A172 (cell line): ENCODE measurements at places on chromosomes 16 and 17.

- no peak for DNase-seq
These were observed 17.0 kb downstream of the RPTOR start for GRCh38 chr17:80561541-80562114.

DNA sequence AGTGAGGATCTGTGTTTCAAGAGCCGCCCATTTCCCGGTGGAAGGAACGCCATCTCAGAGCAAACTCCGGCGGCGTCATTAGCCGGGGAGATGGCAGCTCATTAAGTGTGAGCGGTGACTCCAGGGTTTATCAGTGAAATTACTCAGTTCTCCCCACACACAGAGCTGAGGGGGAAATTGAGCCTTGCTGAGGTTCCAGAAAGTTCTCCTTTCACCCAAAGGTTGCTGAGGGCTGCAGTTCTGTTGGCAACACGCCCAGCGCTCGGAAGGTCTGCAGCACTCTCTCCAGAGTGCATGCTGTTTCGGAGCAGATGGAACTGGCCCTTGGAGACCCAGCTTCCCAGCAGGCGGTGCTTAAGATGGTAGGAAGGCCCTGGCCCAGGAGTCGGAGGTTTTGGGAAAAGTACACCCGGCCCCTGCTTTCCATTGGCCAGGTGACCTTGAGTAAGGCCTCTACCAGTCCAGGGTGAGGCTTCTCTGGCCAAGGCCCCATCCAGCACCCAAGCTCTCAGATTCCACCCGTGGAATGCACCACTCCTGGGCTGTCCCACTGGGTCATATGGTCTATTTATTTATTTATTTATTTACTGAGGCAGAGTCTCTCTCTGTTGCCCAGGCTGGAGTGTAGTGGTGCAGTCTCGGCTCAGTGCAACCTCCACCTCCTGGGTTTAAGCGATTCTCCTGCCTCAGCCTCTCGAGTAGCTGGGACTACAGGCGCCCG, 167.7 kb upstream of the CIBAR2 start:
- no peak for DNase-seq

- peak; percentile 69 for DNase-seq
These were observed 21.9 kb upstream of the EIF1 start for GRCh38 chr17:41666708-41667279.

DNA sequence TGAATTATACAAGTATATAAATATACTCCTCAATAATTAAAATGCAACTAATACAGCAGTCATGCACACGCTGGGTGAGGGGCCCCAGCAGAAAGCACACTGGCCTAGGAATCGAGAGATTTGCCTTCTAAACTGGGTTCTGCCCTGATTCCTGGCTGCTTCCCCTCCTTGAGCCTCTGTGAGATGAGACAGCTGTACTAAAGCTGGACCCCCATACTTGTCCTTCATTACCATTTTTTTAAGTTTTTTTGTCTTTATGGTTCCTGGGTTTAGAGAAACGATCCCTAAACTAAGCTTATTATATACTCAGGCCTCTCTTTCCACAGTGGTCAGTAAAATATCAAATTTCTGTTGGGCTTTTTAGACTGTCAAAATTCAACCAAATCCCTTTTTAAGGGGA, 195.1 kb upstream of the DYNLRB2 start:
- DNase-seq = no peak

- no peak for DNase-seq
These were observed 783 bp downstream of the BHLHA9 start for GRCh38 chr17:1271030-1271423.

- DNase-seq = no peak
These were observed 55.4 kb downstream of the NLK start for GRCh38 chr17:28097901-28098300.

DNA sequence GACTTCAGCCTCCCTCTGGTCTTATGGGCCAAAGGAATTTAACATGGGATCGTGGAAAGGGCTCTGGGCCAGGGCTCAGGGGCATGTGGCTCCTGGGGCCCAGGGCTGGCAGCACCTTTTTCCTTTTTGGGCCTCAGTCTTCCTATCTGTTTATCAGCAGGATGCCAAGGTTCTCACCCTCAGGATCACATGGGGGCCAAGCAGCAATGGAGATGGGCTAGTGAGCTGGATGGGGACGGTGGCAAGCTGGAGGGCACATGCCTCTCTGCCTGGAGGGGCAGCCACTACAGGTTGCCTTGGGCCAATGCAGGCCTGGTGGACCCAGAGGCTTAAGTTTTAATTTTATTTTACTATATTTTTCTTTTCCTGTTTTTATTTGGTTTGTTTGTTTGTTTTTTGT, 95.4 kb downstream of the CYLD start:
- DNase-seq = no peak

- DNase-seq = no peak
These were observed 542 bp downstream of the KLHL36 start for GRCh38 chr16:84648595-84649510.

DNA sequence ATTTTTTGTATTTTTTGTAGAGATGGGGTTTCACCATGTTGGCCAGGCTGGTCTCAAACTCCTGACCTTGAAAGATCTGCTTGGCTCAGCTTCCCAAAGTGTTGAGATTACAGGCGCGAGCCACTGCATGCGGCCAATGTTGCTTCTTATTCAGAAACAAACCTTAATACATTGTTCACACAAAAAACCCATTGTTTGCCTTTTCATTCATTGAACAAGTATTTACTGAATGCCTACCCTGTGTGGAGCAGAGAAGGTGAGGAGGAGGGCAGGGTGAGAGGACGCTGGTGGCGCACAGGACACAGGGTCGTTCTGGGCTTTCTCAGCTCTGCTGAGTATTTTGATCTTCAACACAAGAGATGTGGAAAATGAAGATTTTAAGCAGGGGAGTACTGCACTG, 8.0 kb upstream of the KRT23 start:
- no peak for DNase-seq

DNA sequence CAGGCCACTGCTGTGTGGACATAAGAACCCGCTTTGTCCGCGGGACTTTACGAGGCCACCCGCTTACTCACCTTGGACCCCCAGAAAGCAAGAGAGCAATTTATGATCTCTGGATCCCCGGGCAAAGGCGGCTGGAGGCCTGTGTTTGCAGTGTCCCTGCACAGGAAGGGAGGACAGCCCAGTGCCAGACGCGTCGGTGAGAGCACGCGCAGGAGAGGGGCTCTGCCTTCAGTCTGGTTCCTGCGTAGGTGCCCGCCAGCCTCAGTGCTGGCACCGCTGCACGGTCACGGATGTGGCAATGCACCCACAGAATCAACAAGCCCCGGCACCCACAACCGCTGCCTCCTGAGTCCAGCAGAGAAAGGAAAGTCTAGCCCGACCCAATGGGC, 248.4 kb downstream of the C16orf95 start:
- no peak for DNase-seq

DNA sequence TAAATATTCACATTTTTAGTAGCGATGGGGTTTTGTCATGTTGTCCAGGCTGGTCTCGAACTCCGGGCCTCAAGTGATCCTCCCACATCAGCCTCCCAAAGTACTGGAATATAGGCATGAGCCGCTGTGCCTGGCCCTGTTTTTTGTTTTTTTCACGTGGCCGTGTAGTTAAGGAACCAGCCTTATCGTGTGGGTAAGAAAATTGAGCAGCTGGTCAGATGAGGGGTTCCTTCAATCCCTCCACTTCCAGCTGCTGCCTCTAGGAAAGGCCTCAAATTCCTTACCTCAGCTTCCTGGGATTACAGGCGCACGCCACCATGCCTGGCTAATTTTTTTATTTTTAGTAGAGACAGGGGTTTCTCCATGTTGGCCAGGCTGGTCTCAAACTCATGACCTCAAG, 5.9 kb upstream of the DPEP2 start:
- no peak for DNase-seq

GRCh38 chr17:55341432-55341831, 76.7 kb downstream of the HLF start:
- DNase-seq = no peak

DNA sequence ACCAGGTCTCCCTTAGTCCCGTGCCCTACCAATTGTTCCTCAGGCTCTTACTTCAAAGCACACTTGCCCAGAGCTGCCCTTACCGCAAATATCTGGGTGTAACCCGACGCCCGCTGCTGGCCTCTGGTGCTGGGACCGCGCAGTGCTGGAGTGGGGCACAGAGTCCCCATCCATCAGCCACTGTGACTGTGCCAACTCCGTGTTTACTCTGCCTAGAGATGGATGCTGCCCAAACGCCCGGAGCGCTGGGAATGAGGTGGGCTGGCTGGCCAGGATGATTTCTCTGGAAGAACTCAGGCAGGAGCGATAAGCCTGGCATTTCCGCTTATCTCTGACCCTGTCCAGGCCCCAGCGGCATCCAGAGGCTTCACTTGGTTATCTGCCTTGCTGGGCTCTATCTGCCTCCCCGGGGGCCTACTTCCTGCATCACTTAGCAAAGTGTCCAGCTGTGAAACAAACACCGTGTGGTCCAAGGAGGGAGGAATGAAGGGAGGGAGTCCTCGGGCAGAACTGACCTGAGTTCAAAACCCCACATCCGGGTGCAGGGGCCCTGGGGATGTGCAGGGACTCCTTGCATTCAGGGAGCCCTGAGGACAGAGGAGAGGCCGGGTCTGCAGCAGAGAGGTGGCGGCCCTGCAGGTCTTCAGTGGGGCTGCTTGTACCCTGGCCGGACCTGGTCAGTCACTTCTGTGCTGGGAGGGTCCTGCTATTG, 9.4 kb upstream of the MYLK3 start:
- peak; percentile 77 for DNase-seq

DNA sequence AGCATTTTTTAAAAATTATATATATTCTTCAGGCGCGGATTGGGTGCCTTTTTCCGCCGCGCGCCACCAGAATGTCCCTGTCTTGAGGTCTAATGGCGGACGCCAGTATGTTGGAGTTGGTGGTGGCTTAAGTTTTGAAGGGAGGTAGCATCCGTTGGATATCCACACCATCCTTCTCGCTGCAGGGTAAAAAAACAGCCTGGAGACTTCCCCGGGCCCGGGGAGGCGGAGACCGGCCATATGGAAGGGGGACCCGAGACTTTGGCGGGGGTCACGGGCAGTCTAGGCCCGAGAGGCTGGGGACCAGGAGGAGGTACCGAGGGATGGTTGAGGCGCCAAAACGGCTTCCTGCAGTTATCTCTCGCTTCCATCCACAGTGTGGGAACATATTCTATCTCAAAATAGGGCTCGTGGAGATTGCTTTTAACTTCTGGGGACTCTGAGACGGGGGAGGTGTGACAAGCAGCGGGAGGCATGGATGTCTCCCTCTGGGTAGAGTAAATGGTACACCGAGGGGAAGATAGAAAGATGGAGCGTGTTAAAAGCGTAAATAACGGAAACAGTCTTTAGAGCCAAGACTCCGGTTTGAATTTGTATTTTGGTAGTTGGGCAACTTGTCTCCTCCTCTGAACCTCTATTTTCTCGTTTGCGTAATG, at the start of gene SF3B3:
TSS of gene SF3B3 (plus strand) at position 74 of the 656 bp plus-strand sequence. CDS start 2,841 bp downstream, outside the sequence.
- peak; percentile 71 for DNase-seq

DNA sequence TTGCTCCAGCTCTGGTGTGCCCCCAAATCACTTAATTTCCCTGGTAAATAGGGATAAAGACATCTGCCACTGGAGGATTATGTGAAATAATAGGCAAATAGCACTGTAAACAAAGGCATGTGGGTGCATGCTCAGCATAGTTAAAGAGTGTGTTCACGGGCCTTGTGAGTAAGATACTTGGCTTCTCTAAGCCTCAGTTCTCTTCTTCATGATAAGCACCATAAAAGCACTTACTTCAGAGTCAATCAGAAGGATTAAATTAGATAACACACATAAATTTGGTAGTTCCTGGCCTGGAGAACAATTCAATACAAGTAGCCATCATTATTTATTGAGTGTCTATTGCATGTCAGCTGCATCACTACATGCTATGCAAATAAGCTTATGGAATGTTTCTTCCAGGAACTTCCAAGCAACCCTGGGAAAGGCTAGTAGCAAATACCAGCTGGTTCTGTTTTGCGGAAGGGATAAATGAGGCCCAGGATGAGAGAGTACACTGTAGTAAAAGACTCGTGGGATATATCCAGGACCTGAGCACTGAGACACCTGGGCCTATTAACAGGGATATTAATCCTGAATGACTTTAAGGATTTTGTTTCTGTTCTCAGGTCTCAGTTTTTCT, 14.5 kb downstream of the CCL11 start:
- no peak for DNase-seq

DNA sequence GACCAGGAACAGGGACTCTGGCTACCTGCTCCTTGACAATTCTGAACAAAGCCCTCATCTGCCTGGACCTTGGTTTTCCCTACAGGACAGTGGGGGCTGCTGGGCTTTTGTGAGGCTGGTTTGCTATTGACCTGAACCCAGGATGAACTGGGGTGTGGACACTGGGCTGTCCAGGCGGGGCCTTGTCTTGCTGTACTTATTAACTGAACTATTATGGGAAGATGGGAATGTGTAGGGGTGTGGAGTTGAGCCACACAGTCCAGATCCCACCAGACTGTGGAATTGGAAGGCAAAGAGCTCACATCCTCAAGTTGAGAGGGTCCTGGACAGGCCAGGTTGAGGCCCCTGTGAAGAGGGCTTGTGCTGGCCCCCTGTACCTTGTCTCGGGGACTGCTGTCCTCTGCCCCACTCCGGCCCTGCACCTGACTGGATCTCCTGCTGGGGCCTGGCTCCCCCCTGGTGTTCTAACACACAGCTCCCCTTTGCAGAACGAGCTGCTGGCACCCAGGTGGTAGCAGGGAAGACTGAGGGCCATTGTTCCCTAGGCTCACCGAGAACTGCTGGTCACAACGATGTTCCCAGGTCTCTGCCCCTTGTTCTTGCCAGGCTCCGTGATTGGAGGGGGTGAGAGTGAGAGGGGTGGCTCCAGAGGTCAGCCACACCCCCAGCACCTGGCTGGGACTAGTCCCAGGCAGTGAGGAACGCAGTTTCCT, 51.8 kb upstream of the CDC42EP4 start:
- no peak for DNase-seq

GRCh38 chr16:14353340-14353739, 276.7 kb downstream of the PARN start:
- DNase-seq = no peak

- DNase-seq = peak; percentile 50
These were observed 9.5 kb downstream of the DEF8 start for GRCh38 chr16:89958068-89958467.

- no peak for DNase-seq
These were observed 840 bp downstream of the MYO1C start for GRCh38 chr17:1491443-1492248.

DNA sequence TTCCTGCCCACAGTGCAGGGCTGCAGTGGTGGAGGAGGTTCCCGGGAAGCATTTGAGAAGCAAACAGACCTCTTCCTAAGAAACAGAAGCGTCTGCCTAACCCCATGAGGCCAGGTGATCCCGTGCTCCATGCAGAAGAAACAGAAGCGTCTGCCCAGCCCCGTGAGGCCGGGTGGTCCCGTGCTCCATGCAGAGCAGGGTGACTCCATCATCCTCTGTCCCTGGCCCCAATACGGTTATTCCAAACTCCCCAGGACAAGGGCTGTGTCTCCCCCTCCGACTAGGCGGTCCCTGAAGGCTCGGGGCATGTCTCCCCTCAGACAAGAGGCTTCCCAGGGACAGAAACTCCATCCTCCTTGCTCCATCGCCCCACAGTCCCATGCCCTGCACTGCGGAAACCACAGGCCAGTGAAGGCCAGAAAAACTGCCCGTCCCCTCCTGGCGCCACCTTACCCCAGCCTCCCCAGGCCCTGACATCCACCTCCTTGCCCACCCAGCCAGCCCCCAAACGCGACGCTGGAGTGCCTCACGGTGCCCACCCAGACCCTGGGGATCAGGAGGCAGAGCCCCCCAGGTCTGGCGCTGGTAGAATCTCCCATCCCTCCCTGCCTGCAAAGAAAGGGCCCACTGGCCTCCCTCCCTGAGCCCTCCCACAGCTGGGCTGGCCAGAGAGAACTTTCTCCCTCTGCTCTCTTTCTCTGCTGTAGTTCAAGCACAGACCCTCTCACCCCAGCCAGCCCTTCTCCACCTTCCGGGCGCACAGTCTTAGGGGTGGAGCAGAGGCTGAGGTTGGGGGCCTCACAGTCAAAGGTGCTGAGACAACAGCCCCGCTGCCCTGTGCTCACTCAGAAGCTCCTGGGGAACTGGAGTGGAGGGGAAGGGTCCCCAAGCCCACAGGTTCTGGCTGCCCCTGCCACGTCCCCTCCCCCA, 30.6 kb upstream of the KRT17 start:
- no peak for DNase-seq
